Fibroblast of the aortic adventitia (primary cell): ENCODE measurements at places on chromosomes 2 and 18. TPM values are rescaled to one million over a fixed set of nuclear protein-coding genes. Genes with fewer than 3 reads are reported as not detected.
A peak's percentile ranks its signal among the peaks of the same experiment; 100 is the strongest.

MROH2A gene
- under 0.01 TPM in 1 of 2 replicates, not detected in the other for total RNA-seq

DNA sequence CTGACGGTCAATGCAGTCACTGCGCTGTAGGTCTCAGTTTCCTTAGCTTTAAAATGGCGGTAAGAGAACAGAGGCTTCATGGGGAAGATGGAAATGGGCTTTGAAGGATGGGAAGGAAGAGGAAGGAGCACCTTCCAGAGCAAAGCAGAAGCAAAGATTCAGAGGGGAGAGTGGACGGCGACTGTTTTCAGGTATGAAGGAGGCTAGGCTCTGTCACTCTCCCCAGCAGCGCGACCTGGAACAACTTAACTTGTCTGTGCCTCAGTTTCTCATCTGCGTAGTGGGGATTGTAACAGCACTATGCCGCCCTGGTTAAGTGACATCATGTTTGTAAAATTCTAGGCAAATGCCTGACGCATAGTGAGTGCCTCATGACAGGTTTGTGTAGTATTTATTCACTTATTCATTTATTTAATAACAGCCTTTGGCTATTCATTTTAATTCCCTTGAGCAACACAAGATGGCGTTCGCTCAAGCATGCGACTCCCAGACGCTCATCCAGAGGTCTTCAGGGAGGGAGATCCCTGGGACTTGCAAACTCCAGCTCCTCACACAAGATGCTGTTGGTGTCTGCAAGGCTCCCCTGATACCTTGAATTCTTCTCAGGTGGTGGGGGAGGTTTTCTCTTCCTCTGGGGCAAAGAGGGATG, 336.3 kb downstream of the DYSF start:
- DNase-seq = peak; percentile 15

- DNase-seq = no peak
Observed at GRCh38 chr2:24542269-24542872, 51.3 kb downstream of the NCOA1 start.

DNA sequence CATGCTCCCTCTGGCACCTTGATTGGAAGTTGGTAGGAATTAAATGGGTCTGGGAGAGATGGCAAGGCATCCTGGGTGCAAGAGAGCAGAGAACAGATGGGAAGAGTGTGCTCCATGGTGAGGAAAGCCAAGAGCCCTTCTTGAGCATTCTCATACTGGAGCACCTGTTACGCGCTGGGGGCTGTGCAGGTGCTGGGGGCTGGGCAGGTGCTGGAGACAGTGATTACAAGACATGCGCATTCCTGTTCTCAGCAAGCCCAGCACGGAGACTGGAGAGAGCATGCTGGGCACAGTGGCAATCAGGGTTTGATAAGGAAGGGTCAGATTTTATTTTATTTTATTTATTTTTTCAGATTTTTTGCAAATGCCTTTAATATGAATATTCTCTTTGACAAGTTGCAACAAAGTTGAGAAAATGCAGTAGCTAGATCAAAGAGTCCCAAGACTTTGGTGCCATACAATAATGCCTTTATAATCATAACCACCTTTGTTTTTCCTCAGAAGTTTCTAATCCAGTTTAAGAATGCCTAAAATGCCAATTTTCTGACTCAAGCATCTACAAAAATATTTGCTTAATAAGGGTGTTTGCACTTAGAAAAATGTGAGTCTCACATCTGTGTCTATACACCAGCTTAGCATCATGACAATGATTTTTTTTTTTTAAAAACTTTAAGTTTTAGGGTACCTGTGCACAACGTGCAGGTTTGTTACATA, 193.3 kb downstream of the RNF152 start:
- DNase-seq = no peak

DNA sequence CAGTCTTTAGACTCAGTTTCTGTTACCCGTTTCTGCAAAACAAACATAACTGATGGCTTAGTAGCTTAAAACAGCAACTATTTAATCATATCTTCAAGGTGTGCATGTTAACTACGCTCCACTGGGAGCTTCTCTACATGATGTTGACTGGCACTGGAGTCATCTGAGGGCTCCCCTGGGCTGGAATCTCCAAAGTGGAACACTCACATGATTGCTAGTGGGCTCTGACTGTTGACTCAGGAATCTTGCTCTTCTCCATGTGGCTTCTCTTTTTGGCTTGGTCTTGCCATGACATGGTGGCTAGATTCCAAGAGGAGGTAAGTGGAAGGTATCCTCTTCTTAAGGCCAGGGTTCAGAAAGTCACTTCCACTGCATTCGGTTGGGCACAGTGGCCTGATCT, 160.8 kb downstream of the PMAIP1 start:
- no peak for DNase-seq

DNA sequence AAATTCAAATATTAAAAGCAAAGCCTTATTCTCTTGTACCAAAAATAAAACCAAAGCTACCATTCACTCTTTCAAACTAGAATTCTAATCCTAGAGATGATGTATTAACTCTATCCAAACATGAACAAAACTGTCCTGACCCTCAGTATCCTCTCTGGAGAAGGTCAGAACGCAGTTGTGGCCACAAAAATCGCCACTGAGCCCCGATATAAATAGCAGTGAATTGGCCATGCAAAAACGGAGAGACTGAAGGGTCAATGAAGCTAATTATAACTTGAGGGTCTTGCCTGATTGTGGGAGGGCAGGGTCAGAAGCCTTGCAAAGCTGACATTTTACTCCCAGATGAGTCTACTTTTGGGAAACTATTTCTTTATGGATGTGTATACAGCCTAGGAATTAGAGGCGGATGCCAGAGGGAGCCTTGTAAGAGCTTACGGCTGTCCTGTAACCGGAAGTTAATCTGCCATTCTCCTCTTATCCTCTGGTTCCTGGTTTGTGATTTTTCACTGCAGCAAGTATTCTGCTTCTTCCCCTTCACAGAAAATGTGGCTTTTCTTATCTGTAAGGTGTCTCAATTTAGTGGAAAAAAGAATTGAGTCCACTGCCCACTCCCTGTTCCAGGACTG, 28.1 kb downstream of the CAVIN2 start:
- no peak for DNase-seq

DNA sequence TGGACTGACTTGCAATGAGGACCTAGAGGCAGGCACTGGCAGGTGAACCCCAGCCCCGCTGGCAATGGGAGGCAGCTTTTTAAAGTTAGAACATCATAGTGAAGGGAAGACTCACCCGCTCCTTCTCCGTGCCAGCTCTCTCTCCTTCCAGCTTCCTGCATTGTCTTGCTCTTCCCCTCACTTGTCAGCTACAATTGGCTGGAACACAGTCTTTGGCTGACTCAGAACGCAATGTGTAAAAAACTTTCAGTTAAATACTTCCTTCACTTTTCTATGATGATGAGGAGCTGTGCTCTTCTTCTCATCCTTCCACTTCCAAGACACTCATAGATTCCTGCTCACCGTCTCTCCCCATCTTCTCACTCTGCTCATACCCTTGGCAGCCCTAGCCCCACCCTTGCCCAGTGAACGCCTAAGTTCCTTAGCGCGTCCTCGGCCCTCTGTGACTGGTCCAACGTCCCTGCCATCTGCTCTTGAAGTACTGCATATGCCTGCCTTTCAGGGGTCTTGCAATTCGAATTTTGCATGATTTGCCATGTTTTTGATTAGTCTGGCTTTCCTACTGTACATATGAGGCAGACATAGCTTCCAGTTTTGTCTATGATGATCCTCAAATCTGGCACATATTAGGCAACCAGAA, 118.0 kb upstream of the TMEM200C start:
- peak; percentile 70 for DNase-seq

- no peak for DNase-seq
Observed at GRCh38 chr2:8259106-8259840, 422.6 kb upstream of the ID2 start.

- no peak for DNase-seq
Observed at GRCh38 chr18:8904316-8904715, 198.2 kb upstream of the NDUFV2 start.

DNA sequence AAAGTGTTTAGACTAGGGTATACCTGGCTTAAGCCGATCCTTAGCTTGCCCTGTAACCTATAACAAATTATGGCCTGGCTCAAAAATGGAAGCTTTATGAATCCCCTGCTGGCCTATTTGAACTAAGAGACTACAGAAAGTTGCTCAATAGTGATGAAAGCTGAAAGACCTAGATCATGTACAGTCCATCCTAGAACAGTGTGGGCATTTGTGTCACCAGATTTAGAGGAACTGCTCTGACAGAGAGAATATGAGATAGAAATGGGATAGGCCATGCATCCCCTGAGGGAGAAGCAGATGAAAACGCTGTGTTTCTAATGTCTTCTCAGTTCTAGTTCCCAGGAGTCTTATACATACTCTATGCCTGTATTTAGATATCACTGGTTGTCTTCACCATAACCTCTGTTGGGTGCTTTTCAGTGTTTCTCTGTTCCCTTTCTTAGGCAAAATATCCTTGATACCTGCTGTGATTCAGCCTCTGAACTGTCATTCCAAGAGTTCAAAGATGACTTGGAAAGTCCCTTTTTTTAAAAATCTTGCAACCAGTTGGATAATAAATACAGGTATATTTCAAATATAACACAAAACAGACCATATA, 246.9 kb upstream of the SLC39A10 start:
- DNase-seq = no peak

GRCh38 chr2:234569776-234570430, 73.0 kb upstream of the ARL4C start:
- no peak for DNase-seq

- DNase-seq = no peak
Observed at GRCh38 chr2:70961648-70961994, 16.8 kb upstream of the ANKRD53 start.

CHST10 gene
- total RNA-seq = 10.2 and 11.0 TPM in 2 replicates

GRCh38 chr2:29448096-29448688, 333.0 kb downstream of the CLIP4 start:
- no peak for DNase-seq

DNA sequence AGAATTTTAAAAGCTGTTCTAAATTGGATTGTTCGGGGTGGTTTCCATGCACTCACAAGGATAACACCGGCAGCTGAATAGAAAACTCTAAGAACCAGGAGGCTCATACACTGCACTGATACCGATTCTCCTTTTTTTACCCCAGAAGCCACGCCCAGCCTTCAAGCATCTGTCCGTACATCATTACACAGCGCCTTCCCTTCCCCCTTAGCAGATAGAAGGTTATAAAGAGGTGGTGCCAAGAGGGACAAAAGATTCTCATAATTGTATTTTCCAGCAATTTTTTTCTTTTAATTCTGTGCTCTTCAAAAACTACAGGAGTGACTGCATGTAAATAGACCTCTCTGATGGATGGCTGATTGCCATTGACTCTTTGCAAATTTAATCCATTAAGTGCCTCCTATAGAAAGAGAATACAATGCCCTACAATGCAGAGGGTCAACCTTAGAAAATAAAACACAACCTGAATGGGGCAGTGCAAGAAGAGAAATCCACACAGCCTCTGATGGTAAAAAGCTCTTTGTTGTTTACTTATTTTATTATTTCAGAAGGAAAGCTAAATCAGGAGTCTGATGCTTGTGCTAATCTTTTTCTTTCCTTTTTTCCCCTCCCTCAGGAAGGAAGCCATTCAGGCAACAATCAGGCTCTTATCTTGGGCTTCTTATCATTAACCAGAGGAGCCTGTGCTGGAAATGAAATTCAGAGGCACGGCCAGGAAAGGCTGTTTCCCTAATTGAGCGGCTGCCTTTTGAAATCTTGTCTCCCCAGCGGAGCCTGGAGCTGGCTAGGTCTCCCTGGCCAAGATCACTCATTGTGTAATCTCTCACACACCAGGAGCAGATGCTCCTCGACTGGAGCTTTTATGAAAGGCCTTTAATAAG, 198.9 kb upstream of the NABP1 start:
- peak; percentile 84 for DNase-seq
